ENCODE measurements at places on chromosomes 2 and 18. TPM values are rescaled to one million over a fixed set of nuclear protein-coding genes. Genes with fewer than 3 reads are reported as not detected.

The CHAC2 gene
- 25.6 TPM for total RNA-seq

The PCARE gene
- not detected for total RNA-seq

The PSMA8 gene
- 0.44 TPM for total RNA-seq

The KCTD1 gene
- 5.3 TPM for total RNA-seq

The CLIP4 gene
- total RNA-seq, result 24.5 TPM

The ZDBF2 gene
- 9.3 TPM for total RNA-seq
